ENCODE measurements at places on chromosomes 6 and 20.

GRCh38 chr20:21995461-21995860 is 290.0 kb downstream of the PAX1 start:
- no peak for DNase-seq

- no peak for DNase-seq
Observed at GRCh38 chr6:14638435-14638905, 520.9 kb downstream of the CD83 start.

- no peak for DNase-seq
Observed at GRCh38 chr6:96749891-96750290, 87.4 kb downstream of the GPR63 start.

DNA sequence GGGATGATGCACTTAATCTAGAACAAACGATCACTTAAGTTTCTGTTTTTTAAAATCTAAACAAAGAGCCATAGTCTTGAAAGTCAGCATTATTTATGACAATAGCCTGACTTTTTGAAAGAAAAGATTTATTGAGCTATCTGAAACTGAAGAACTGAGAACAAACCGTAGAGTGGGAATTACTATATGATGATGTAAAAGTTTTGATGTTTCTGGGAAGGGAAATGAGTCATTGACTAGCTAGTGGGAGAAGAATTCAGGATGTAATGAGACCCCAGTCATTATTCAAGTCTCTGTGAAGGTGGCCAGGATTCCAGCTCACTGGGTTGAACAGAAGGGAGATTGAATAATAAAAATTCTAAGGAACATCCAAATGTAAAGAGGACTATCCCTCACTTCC is 83.4 kb upstream of the FABP7 start:
- DNase-seq: peak; percentile 91

DNA sequence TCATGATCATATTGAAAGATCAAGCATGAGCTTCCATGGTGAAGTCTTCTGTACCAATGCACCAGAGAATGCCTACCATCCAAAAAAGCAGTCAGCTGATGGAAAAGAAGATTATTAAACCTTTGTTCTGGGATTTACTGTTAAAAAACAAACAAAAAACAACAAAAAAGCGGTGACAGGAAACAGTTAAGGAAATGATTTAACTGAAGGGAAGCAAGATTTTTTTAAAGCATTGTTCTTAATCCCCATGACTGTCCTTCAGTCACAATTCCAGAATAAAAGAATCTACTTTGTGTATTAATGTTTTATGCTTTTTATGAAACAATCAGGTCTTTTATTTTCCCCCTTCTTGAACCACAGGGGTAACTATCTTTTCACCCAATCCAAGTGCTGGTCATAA is 23.9 kb downstream of the FAM162B start:
- no peak for DNase-seq

DNA sequence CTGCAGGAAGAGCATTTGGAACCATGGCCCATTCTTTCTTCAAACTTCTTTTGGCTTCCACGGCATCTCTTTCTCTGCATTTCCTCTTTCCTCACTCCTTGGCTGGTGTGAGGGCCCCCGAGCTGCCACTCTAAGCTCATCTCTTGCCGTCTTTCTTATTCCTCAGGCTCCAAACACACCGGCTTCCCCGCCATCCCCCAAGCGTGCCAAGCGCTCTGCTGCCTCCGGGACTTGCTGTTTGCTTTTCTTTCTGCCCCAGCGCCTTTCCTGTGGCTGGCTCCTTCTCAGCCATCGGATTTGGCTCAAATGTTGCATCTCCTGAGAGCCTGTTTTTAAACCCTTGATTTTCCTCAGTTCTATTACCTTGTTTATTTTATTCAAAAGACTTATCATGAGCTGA is 172.7 kb downstream of the PACRG start:
- no peak for DNase-seq

- peak; percentile 45 for DNase-seq
Observed at GRCh38 chr6:7338031-7338430, 25.0 kb upstream of the SSR1 start.

GRCh38 chr20:62387219-62387913 is 463 bp downstream of the RPS21 start:
- DNase-seq: no peak

GRCh38 chr20:49904440-49905214 is 10.7 kb downstream of the SPATA2 start:
- no peak for DNase-seq

DNA sequence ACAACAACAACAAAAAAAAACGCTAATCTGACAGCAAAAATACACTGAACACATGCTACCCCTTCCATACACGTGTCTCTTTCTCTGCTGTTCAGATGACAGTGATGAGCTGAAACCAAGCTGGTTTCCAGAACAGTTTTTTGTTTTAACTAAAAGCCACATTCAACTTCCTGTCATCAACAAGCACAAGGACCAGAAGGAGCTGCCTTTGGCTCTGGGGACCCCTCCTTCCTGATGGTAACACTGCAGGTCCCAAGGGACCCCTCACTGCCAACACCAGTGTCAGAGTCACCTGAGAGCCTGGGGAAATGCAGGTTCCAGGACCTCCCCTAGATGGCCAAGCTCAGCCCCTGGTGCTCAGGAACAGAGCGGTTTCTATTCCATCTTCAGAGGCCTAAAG is 6.0 kb downstream of the CST7 start:
- DNase-seq: no peak

GRCh38 chr6:24330137-24330732 is 27.6 kb downstream of the DCDC2 start:
- DNase-seq: no peak

- no peak for DNase-seq
Observed at GRCh38 chr6:118494091-118494490, 54.0 kb upstream of the PLN start.

- peak; percentile 70 for DNase-seq
Observed at GRCh38 chr6:46216879-46217278, 46.1 kb upstream of the ENPP5 start.

GRCh38 chr6:71523548-71523947 is 234.9 kb downstream of the OGFRL1 start:
- DNase-seq: no peak

- no peak for DNase-seq
Observed at GRCh38 chr20:62391165-62392076, 4.5 kb downstream of the RPS21 start.

- DNase-seq: no peak
Observed at GRCh38 chr6:109653264-109653663, 37.7 kb downstream of the AK9 start.

DNA sequence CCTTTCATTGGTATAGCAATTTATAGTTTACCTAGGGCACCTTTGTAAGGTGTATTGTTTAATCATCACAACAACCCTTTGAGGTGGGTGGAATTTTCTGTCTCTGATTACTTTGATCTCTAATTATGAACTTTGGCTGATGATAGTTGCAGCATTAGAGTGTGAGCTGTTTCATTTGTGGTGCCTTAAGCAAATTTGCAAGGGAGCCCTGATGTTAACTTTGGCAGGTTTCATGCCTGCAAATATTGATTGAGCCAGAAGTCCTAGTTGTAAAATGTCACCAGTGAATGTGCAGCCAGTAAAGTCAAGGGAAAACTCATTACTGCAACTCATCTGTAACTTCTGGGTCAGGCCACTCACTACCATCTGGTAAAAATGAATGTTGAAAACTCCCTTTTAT is 29.8 kb downstream of the CTNNBL1 start:
- no peak for DNase-seq

DNA sequence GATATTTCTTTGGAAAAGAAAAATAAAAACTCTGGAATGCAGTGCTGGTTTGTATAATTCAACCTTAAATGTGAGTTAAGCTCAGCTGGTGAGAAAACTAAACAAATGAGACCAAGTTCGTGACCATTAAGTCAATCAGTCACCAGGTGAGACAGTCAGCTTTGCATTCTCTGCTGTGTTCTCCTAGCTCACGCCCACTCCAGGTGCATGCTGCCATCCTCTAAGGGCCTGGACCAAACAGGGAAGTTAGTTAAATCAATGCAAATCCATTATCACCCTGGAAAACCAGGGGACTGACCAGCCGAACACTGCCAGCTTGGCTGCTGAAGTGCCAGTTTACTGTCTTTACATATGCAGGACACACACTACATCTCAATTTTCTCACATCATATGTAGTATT is 7.2 kb downstream of the TPBG start:
- no peak for DNase-seq

- peak; percentile 95 for DNase-seq
Observed at GRCh38 chr6:145756170-145756662, 20.9 kb upstream of the EPM2A start.

- peak; percentile 32 for DNase-seq
Observed at GRCh38 chr6:79824202-79824601, 123.2 kb downstream of the ELOVL4 start.

GRCh38 chr6:146041282-146041681 is 12.4 kb downstream of the GRM1 start:
- peak; percentile 23 for DNase-seq

GRCh38 chr6:10513544-10513943 is 7.6 kb upstream of the GCNT2 start:
- DNase-seq: no peak

GRCh38 chr6:113082745-113083144 is 735.6 kb downstream of the RFPL4B start:
- DNase-seq: peak; percentile 59

DNA sequence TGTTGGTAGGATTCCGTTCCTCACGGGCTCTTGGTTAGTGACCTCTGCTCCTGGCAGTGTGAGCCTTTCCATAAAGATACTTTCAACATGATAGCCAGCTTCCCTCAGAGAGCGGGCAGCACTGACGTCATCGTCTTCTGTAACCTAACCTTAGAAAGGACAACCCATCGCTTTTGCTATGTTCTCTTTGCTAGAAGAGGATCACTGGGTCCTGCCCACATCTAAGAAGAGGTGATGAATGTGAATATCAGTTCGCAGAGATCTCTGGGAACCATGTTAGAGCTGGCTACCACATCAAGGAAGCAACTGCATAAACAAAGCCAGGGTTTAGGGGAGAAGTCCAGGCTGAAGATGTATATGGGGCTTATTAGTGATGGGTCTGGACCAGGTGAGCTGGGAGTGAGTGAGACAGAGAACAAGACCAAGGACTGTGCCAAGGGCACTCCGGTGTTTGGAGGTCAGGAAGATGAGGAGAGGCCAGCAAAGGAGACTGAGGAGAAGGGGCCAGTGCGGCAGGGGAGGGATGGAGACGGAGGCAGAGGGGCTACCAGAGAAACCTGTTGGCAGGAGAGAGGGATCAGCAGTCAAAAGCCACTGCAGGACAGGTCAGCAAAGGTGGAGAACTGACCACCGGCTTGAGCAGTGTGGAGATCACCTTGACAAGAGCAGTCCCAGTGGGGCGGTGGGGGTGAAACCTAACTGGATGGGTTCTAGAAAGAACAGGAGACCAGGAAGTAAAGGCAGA is 39.7 kb downstream of the PIM1 start:
- DNase-seq: no peak

DNA sequence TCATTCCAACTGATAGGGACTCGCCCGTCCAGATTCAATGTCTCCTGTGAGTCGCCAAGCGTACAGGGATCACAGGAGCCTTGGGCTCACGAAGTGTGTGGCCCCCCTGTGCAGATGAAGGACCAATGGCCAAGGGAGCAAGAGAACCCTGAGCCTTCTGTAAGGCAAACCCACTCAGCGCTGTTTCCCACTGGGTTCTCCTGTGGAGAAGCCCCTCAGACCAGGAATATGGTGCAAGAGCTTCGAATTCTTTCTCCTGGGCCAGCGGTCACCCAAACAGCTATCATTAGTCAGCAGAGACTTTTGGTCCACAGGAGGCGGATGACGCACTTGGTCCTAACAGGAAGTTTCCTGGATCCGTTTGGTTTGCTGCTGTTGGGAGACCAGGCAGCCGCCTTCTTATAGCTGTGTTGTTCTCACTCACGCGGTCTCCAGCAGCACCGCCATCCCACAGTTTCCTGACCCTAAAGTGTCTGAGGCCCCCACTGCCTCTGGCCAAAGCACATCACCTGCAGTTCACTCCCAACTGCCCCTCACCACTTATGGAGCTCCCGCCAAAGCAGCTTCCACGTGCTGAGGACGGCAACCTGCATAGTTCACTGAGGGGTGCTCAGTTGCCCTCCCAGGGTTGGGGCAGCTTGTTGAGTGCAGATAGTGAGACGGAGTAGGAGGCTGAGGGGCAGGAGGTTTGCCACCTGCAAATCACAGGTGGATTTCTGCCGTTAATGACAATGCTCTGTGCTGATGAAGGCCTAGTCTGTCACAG is 268.6 kb downstream of the ERMARD start:
- DNase-seq: peak; percentile 40

DNA sequence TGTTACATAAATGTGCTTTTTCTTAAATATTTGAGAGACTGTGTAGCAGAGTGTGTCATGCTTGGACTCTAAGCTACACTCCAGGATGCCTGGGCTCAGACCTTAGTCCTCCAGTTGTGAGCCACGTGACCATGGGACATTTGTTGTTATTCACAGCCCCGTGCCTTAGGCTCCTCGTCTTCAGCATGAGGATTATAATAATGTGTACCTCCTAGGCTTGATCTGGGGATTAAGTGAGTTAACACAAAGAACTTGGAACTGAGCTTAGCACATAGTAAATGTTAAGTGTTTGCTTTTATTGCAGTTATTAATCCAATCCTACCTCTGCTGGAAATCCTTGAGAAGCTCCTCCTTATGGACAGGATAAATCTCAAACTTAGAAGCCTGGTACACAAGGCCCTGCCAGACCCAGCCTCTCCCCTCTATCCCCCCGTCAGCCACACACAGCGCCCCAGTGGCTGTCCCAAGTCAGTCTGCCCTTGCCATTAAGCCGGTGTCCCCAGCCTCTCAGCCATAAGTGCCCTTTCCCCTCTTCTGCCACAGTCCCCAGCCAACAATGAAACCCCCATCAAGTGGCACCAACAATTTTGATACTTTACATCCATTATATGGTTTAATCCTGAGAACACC is 177.5 kb downstream of the TMEM242 start:
- peak; percentile 55 for DNase-seq

DNA sequence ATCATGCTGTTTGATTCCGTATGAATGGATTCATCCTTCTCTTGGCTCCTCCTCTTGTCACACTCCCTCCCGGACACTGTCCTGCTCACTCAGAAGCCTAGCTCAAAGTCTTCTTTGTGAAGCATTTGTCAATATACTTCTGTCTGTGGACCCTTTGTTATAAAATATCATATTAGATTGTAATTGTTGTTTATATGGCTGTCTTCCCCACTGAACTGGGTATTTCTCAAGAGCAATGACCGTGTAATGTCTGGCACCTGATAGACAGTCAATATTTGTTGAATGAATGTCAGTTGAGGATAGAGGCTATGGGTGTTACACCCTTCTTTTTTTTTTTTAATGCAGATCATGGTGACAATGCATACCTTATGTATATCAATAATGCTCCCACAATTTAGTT is 335.3 kb downstream of the SOX4 start:
- DNase-seq: no peak

DNA sequence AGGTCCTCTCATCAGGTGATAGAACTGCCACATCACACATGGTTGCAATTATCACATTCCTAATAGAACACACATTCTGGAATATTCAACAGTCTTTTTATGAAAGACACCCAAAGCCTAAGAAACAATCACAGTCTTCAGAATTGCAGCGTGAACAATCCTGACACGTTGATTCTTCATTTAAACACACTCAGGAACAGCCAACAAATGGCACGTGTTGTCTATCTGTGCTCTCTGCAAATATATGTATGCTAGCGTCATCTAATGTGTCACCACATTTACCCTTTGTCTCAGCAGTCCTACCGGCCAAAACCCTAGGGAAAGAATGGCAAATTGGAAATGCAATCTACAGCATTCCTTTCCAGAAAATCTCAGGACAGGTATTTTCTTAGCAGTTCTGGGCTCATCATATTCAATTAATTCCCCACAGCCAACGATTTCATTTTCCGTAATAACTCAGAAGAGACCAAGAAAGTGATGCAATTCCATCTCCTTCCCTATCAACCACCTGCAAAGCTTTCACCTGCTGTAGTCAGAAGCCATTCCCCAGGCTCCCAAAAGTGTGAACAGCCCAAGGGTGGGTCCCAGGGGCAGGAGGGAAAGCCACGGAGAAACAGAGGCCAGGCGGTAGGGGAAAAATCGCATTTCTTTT is 280.3 kb upstream of the JARID2 start:
- DNase-seq: no peak

All from fibroblast of mammary gland (primary cell).